ENCODE measurements at places on chromosomes 6 and 20. TPM values are rescaled to one million over a fixed set of nuclear protein-coding genes. Genes with fewer than 3 reads are reported as not detected.

PGC gene
- polyA plus RNA-seq, result not detected

BTNL2 gene
- polyA plus RNA-seq, result not detected

GSTA3 gene
- not detected for polyA plus RNA-seq

DNA sequence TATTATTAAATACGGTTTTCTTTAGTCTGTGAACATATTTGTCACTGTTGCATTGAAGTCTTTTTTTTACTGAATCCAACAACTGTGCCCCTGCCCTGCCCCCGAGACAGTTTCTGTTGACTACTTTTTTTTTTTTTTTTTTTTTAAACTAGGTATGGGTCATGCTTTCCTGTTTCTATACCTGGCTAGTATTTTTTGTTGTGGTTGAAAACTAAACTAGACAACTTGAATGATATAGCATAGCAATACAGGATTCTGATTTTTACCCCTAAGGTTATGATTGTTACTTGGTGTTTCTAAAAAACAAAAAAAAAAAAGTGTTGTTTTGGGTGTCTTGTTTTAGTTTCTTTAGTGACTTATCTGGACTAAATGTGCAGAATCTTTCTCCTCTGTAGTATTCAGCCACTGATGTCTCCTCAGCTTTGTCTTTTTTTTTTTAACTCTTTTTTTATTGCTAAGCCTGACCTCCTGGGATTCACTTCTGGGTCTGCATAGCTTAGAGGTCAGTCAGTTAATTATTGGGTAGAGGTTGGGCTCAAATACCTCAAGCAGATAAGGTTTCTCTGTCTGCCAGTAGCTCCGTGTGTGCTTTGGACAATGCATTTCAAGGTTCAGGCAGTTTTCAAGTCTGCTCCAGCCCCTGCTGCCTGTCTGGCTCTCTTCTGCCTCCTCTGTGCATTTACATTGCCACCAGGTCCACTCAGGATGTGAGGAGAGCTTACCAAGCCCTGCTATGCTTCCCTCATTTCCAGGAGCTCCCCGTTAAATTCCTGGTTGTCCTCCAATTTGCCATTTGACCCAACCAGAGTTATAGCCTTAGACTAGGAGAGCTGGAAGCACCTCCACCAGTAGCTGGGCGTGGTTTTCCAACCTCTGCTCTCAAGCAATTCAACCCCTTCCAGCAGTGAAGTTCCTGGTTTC is 91.4 kb downstream of the SYNDIG1 start:
- no peak overlapping the region for H3K4me3 ChIP-seq
- H3K27ac ChIP-seq, result no peak overlapping the region
- H3K36me3 ChIP-seq, result no peaks in the 10 kb centered on the region
- DNase-seq, result no peak
- H3K4me1 ChIP-seq, result no peaks in the 10 kb centered on the region

DNA sequence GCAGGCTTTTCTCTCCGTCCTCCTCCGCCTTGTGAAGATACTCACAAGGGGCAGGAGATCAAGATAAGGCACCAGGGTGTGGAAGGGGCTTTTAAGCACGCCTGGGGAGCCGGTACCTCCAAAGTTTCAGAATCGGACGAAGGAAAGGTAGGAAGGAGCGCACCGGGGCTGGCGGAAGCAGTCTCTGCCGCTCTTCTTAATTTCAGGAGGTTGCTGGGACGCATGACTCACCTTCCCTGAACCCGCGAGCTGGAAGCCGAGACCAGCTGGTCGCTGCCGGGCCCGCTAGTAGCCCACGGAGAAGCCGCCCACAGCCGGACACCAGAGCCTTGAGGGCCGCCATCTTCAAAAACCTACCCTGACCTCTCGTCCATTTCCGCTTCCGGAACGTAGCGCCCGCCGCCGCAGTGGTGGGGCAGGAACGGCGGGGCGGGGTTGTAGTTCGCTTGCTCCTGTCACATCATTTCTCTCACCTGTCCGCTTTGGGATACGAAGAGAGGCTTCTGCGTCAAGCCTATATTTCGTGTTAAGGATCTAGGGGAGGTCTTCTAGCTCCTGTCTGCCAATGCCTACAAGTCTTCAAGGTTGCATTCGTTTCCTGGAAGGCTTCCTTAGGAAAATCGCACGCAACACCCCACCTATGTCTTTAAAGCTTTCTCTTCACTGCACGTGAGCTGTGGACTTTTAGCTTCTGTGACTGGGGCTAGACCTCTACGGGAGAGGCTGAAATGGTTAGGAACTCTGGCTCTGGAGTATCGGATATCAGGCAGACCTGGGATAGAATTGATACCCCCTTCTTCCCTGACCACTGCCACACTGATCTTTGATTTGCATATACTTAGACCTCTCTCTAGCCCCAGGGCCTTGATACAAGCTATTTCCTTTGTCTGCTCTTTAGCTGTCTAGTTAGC is at the start of gene MRPS18A:
TSS of gene MRPS18A (minus strand) at position 355 of the 911 bp plus-strand sequence. CDS start at position 343, 12 bp downstream.
- peak within 1 kb of the TSS; percentile 90 for H3K27ac ChIP-seq
- peak; percentile 83 for DNase-seq
- peaks cover 7% of the 10 kb centered on the region for H3K36me3 ChIP-seq

SALL4 gene
- polyA plus RNA-seq, result 0.17 TPM

GRCh38 chr6:160431226-160431625 is 83.0 kb downstream of the SLC22A3 start:
- H3K27ac ChIP-seq, result no peak overlapping the region
- H3K4me3 ChIP-seq, result no peak overlapping the region
- H3K4me1 ChIP-seq, result no peaks in the 10 kb centered on the region
- H3K36me3 ChIP-seq, result no peaks in the 10 kb centered on the region
- H3K27me3 ChIP-seq, result peaks cover 20% of the 10 kb centered on the region

GPX5 gene
- polyA plus RNA-seq, result not detected

GRCh38 chr6:49252901-49253300 is 210.2 kb downstream of the MMUT start:
- H3K4me3 ChIP-seq, result no peak overlapping the region
- no peaks in the 10 kb centered on the region for H3K36me3 ChIP-seq
- no peaks in the 10 kb centered on the region for H3K27me3 ChIP-seq
- DNase-seq, result no peak

ANKRD6 gene
- polyA plus RNA-seq, result 3.8 TPM

MUCL3 gene
- not detected for polyA plus RNA-seq

DNA sequence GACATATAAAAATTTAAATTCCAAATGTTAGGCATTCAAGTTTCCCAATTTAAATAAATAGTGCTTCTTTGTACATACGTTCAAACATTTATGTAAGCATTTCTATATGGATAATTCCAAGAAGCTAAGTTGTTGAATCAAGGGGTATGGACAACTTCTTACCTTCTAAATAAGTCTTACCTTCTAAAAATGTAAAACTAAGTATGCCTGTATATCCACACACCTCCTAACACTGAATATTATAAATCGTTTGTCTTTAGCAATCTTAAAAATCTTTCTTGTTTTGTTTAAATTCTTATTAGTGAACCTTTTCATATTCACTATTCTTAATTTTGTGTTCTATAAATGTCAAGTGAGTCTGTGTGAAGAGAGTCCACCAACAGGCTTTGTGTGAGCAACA is 2.5 kb upstream of the ZSCAN16 start:
- H3K4me3 ChIP-seq, result no peak overlapping the region
- H3K4me1 ChIP-seq, result peaks cover 12% of the 10 kb centered on the region
- H3K27me3 ChIP-seq, result no peaks in the 10 kb centered on the region
- DNase-seq, result no peak
- H3K27ac ChIP-seq, result no peak overlapping the region

- H3K36me3 ChIP-seq, result no peaks in the 10 kb centered on the region
- H3K4me1 ChIP-seq, result peaks cover 65% of the 10 kb centered on the region
- peak; percentile 61 for DNase-seq
- H3K27ac ChIP-seq, result no peak overlapping the region
- H3K27me3 ChIP-seq, result peaks cover 93% of the 10 kb centered on the region
Measured at GRCh38 chr20:21102603-21103311, 3.4 kb downstream of the LINC00237 start.

DNA sequence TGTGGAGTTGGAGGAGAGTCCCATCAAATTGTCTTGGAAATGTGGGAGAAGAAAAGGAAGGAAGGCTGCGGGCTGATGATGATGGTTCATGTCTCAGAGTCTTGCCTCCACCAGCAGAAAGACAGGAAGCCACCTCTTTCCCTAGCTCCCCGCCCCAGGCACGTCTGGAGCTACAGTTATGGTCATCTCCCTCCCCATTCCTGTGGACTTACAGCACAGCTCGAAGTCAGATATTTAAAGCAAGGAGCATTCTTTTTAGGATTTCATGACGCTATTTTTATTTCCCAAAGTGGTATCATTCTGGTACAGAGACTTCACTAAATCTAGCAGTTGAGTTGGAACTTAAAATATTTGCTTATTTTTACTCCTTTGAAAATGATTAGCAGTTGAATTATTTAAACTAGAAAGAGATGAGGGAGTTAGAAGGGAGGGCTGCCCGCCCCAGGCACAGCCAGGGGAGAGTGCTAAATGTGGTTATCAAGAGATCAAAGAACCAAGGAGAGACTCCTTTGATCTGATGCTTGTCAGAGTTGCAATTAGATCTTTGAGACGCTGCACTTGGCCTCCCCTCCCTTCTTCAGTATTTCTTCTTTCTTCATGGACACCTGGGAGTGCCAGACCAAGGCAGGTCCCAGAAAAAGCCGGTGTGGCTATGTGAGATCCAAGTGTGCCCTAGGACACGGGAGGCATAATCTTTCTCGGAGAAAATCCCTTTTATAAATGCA is 199.9 kb upstream of the SOX4 start:
- H3K4me1 ChIP-seq, result no peaks in the 10 kb centered on the region
- H3K27me3 ChIP-seq, result no peaks in the 10 kb centered on the region
- no peak overlapping the region for H3K4me3 ChIP-seq
- no peaks in the 10 kb centered on the region for H3K36me3 ChIP-seq

LKAAEAR1 gene
- polyA plus RNA-seq, result not detected

PTCRA gene
- not detected for polyA plus RNA-seq

GRCh38 chr6:85677234-85677956 is 34.7 kb upstream of the SYNCRIP start:
- peak overlapping the region; percentile 89 for H3K27ac ChIP-seq
- peak overlapping the region; percentile 69 for H3K4me3 ChIP-seq
- H3K4me1 ChIP-seq, result peaks cover 36% of the 10 kb centered on the region
- no peaks in the 10 kb centered on the region for H3K27me3 ChIP-seq
- H3K36me3 ChIP-seq, result peaks cover 9% of the 10 kb centered on the region
- peak; percentile 25 for DNase-seq

- no peaks in the 10 kb centered on the region for H3K36me3 ChIP-seq
- H3K4me3 ChIP-seq, result no peak overlapping the region
- no peaks in the 10 kb centered on the region for H3K27me3 ChIP-seq
Measured at GRCh38 chr6:154319231-154319858, 37.3 kb downstream of the IPCEF1 start.

DNA sequence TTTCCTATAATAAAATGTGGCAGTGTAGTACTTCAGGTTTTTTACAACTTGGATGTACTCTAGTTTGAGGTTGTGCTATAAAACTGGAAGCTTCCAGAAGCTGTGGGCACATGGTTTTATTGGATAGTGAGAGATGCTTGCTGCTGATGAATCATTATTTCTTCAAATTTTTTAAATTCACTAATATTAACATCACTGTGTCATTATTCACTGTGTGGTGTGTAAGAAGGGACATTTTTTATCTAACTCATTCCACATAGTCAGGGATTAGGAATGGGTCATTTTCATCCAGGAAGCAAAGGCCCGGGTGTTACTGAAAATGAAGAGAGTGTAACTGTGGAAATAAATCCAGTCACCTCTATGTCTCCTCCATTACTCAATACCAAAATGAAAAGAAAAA is 421.0 kb downstream of the TENT5A start:
- H3K4me1 ChIP-seq, result no peaks in the 10 kb centered on the region
- no peak for DNase-seq

DNA sequence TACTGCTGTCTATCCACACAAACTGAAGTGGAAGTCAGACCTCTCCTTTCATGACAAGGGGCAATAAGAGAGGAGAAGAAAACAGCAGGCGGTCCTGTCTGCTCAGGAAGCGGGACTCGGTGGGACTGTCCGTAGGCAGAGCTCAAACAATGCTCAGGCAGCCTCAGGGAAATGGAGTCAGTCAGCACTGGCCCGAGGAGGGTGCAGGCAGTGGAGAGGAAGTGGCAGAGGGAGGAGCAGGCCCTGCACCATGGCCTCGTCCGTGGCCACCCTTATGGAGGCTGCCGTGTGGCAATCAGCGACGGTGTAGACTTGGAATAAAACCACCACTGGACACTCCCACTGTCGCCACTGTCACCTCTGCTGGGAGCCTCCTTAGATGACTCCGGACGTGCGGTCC is 19.6 kb downstream of the FOXC1 start:
- no peak overlapping the region for H3K4me3 ChIP-seq
- H3K27ac ChIP-seq, result no peak overlapping the region
- no peak for DNase-seq
- H3K27me3 ChIP-seq, result peaks cover 35% of the 10 kb centered on the region
- peaks cover 21% of the 10 kb centered on the region for H3K4me1 ChIP-seq

DNA sequence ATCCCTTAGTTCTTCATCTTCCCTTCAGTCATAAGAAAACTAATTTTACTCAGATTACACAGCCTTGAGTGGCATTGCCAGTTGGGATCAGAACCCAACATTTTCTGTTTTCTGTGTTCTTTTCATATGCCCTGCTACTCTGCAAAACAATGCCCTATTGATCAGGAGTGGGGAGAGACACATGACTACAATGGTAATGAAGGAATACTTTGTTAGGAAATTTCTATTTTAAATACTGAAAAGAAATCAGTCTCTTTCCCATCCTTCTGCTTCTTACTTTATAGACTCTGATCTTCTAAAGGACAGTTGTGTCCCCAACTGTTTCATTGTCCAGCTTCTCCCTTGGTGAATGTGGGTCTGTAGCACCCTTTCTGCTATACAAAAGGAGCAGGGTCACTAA is 5.5 kb upstream of the PKIB start:
- H3K4me3 ChIP-seq, result no peak overlapping the region
- H3K27ac ChIP-seq, result no peak overlapping the region
- no peaks in the 10 kb centered on the region for H3K36me3 ChIP-seq
- peaks cover under 1% of the 10 kb centered on the region for H3K27me3 ChIP-seq
- peaks cover 3% of the 10 kb centered on the region for H3K4me1 ChIP-seq

DNA sequence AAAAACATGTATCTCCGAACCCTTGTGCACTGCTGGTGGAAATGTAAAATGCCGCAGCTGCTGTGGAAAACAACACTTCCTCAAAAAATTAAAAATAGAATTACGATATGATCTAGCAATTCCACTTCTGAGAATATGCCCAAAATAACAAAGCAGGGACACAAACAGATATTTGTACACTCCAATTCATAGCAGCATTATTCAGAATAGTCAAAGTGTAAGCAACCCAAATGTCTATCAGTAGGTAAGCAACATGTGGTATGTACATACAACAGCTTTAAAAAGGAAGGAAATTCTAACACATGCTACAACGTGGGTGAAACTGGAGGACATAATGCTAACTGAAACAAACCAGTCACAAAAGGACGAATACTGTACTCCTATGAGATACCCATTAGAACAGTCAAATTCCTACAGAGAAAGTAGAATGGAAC is 5.7 kb upstream of the RAB5IF start:
- H3K4me1 ChIP-seq, result peaks cover 54% of the 10 kb centered on the region
- H3K36me3 ChIP-seq, result no peaks in the 10 kb centered on the region
- H3K27me3 ChIP-seq, result no peaks in the 10 kb centered on the region
- DNase-seq, result peak; percentile 56
- H3K4me3 ChIP-seq, result no peak overlapping the region
- peak overlapping the region; percentile 1 for H3K27ac ChIP-seq

All from B cell (primary cell).